ENCODE measurements at places on chromosomes 13 and 19.

- DNase-seq = no peak
Observed at GRCh38 chr13:36158611-36159010, 27.4 kb upstream of the DCLK1 start.

- DNase-seq = no peak
Observed at GRCh38 chr13:25168790-25169189, 3.3 kb downstream of the AMER2 start.

DNA sequence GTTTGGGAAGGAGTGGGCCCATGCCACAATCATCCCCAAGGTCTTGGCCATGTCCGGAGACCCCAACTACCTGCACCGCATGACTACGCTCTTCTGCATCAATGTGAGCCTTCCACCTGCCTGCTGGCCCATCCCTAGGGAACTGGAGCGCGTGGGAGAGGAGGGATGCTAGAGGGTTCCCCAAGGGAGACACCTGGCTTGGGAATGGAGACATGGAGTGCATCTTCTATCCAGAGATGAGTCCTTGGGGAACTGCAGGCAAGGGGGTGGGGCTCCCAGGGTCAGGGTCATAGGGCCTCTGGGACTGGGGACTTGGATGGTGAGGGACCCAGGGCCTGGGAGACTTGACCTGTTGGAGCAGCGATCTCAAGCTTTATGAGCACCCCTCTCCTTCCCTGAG, 31.2 kb downstream of the PPP2R1A start:
- no peak for DNase-seq

- DNase-seq = no peak
Observed at GRCh38 chr19:47520343-47520806, 5.5 kb upstream of the NAPA start.

DNA sequence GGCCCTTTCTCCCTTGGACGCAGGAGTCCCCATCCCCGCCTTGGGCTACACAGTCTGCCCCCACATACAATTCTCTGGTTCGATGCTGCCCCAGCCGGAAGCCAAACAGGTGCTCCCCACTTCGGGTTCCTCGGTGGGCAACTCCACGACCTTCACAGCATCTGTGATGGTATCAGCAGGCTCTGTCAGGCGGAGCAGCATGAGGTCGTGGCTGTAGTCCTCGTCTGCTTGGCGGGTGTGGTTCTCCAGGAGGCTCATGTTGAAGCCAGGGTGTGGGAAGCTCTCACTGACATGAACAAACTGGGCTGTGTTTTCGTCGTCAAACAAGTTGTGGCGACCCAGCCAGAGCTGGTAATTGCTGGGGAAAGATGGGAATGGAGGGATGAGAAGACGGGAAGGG, 3.5 kb downstream of the KLK1 start:
- DNase-seq = no peak

DNA sequence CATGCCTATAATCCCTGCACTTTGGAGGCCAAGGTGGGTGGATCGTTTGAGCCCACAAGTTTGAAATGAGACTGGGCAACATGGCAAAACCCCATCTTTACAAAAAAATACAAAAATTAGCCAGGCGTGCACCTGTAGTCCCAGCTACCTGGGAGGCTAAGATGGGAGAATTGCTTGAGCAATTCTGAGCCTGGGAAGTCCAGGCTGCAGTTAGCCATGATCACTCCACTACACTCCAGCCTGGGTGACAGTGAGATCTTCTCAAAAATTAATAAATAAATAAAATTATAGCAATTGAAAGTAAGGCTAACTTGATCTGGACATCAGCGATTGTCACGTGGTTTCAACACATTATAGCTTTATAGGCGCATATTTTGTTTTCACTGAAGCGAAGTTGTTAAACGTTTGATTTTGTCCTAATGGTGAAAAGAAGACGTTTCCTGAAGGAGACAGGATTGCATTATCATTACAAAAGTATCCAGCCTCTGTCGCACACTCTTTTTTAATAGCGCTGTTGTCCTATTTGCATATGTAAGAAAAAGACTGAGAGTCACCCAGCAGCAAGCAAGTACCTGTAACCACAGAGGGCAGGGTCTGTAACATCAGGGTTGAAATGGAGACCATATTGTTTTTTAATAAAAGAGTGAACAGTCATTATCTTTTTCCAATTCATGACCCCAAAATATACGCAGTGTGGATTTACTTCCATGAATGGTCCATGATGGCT, 335.7 kb downstream of the DCT start:
- DNase-seq = no peak

- no peak for DNase-seq
Observed at GRCh38 chr19:18060472-18060871, 26.3 kb downstream of the IL12RB1 start.

- peak; percentile 65 for DNase-seq
Observed at GRCh38 chr19:45798995-45799517, 6.4 kb upstream of the DMWD start.

Data from common myeloid progenitor, CD34-positive (primary cell).